Spinal cord (tissue), 10 donors: ENCODE measurements at places on chromosomes 6 and 20. TPM values are rescaled to one million over a fixed set of nuclear protein-coding genes. Genes with fewer than 3 reads are reported as not detected.

COL9A3 gene
- 38.6 TPM for polyA plus RNA-seq

THBS2 gene
- polyA plus RNA-seq = 45.6 TPM

RAET1E gene
- polyA plus RNA-seq = not detected

OR12D3 gene
- not detected for polyA plus RNA-seq

SFTA2 gene
- polyA plus RNA-seq = 0.53 TPM

TMEM151B gene
- polyA plus RNA-seq = 51.1 TPM

LHFPL5 gene
- 2.0 TPM for polyA plus RNA-seq

AKAP7 gene
- 55.7 TPM for polyA plus RNA-seq

PTGIS gene
- polyA plus RNA-seq = 15.8 TPM

COL11A2 gene
- 12.6 TPM for polyA plus RNA-seq

IP6K3 gene
- polyA plus RNA-seq = 0.36 TPM

NOTCH4 gene
- polyA plus RNA-seq = 31.2 TPM

C6orf141 gene
- 4.6 TPM for polyA plus RNA-seq

FOXA2 gene
- 0.60 TPM for polyA plus RNA-seq

VSTM2L gene
- polyA plus RNA-seq = 246 TPM

ARFGEF3 gene
- 24.0 TPM for polyA plus RNA-seq

ARMH2 gene
- 0.33 TPM for polyA plus RNA-seq

TREML2 gene
- not detected for polyA plus RNA-seq

ALDH5A1 gene
- polyA plus RNA-seq = 50.7 TPM

PLCB1 gene
- polyA plus RNA-seq = 78.1 TPM
